ELF-1 (cell line): ENCODE measurements at places on chromosomes 3 and 15.

- no peak for DNase-seq
Observed at GRCh38 chr15:28219116-28219515, 102.9 kb downstream of the HERC2 start.

DNA sequence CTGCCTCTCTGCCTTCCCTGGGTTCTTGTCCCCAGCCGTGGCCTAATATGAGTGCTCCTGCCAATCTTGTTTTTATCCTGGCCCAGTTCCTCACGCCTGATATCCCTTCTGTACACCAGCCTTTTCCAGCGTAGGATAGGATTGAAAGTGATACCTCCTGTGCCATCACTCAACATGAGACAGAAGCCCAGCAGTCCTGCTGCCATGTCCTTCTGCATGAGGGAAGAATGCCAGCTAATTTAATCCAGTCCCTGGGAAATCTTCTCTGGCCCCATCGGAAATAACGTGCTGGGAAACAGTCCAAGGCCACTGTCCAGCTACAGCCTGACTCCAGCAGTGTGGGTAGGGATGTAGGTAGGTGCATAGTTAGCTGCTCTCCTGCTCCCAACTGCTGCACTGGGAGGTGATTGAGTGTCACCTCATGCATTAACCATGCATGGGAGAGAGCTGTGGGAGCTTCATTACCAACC, 92.0 kb upstream of the TPM1 start:
- DNase-seq, result no peak

GRCh38 chr3:23421811-23422516, 218.8 kb downstream of the UBE2E2 start:
- no peak for DNase-seq

DNA sequence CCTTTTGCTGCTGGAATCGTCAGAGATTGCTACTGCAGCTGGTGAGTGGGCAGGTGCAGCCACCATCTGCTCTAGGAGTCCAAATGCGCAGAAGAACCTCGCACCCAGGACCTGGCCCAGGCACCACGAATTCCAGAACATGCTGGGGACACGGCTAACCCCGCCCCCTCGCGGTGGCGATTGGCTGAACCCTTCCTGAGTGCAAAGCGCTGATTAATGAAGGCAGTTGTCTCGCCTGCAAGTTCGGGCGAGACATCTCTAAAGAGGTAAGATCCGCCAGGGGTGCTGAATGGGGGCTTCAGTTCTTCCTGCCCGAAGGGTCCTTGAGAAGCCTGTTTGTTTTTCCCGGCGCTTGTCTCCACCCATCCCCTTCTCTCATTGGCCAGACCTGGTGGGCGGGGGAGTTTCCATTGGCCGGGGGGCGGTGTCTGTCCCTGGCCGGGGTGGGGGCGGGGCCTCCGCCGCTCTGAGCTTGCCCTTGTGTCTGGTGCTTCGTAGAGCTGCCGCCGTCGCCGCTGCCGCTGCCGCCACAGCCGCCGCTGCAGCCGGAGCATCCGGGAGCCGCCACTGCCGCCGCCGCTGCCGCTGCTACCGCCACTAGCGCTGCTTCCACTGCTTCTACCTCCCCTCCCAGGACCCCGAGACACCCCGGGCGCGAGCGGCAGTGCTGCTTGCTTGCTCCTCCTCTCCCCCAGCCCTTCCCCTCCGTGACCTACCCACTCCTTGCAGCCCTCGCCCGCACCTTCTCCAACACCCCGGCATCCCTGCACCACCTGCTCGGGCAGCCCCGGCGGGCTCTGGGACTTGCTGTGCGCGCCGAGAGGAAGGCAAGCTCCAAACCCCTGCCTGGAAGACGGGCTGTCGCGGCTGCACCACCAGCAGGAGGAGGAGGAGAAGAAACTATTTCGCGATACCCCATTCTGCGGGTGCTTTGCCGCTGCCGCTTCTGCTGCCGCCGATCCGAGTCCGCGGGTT, at the start of gene CADM2:
Gene CADM2 (plus strand): TSS at position 495 of the 975 bp plus-strand sequence.
- DNase-seq, result peak; percentile 85

- DNase-seq, result no peak
Observed at GRCh38 chr15:62877276-62877857, 165.2 kb upstream of the TPM1 start.

- no peak for DNase-seq
Observed at GRCh38 chr15:78206326-78207109, 27.8 kb downstream of the ACSBG1 start.

- DNase-seq, result no peak
Observed at GRCh38 chr3:58798312-58798711, 131.7 kb upstream of the FAM3D start.

DNA sequence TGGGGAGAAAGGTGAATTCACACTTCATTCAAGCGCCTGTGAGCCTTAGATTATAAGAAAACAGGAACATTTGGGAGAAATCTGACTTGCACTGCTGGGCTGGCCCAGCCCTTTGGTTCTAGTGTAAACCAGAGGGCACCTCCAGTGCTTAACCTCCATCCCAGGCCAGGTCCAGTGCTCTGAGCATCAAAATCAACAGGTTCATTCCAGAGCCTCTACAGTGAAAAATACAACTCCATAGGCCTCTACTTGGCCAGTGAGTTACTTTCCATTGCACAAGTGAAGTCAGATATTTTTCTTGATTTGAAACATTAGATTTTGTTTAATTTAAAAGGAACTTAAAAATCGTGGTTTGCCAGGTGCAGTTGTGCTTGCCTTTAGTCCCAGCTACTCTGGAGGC, 3.0 kb downstream of the SNUPN start:
- no peak for DNase-seq

DNA sequence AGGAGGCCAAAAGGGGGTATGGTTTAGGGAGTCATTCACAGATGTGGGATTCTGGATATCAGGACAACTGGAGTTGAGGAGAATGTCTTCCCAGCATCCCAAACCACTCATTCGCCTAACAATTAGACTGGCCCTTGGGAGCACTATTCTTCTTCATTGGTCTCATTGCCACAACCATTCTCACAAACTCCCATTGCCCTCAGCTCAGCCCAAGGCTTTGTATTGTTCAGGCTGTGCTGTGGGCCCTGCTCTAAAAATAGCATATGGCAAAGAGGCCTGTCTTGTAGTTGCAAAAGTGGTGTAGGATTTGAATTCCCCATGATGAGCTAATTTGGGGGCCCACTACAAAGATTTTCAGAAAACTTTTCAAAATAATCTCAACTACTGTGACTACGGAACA, 6.3 kb upstream of the ADAMTS9 start:
- DNase-seq, result no peak

- no peak for DNase-seq
Observed at GRCh38 chr15:66646799-66647198, 55.2 kb upstream of the SMAD6 start.

- DNase-seq, result no peak
Observed at GRCh38 chr3:48077815-48078214, 61.6 kb upstream of the MAP4 start.

GRCh38 chr3:84836961-84837360, 121.8 kb upstream of the CADM2 start:
- no peak for DNase-seq

- DNase-seq, result no peak
Observed at GRCh38 chr3:101646726-101647125, 30.2 kb downstream of the ZBTB11 start.

GRCh38 chr3:96416549-96417255, 397.7 kb upstream of the EPHA6 start:
- DNase-seq, result no peak

GRCh38 chr15:80912673-80913072, 76.9 kb downstream of the MESD start:
- DNase-seq, result no peak
